Mononuclear cell (primary cell): ENCODE measurements at places on chromosomes 1 and 21. TPM values are rescaled to one million over a fixed set of nuclear protein-coding genes. Genes with fewer than 3 reads are reported as not detected.

MROH9 gene
- total RNA-seq: under 0.01 TPM

LCE3D gene
- total RNA-seq: not detected

SEMA4A gene
- 30.4 TPM for total RNA-seq

CELF3 gene
- total RNA-seq: not detected

B3GALT6 gene
- total RNA-seq: 5.9 TPM

TCHH gene
- not detected for total RNA-seq

FCMR gene
- 117 TPM for total RNA-seq

RGSL1 gene
- total RNA-seq: not detected

DPM3 gene
- total RNA-seq: 14.0 TPM

GABPA gene
- total RNA-seq: 40.2 TPM

KRTAP26-1 gene
- total RNA-seq: not detected

CFAP57 gene
- 0.10 TPM for total RNA-seq

LAMC1 gene
- 2.6 TPM for total RNA-seq

ALPL gene
- total RNA-seq: 0.21 TPM

ZNF436 gene
- total RNA-seq: 4.5 TPM

GPR61 gene
- 0.94 TPM for total RNA-seq

SASS6 gene
- total RNA-seq: 1.8 TPM

BARHL2 gene
- total RNA-seq: not detected

OR2L8 gene
- total RNA-seq: 0.31 TPM

PEF1 gene
- total RNA-seq: 34.2 TPM

DNAI4 gene
- total RNA-seq: 8.2 TPM

CSMD2 gene
- not detected for total RNA-seq

GJA4 gene
- total RNA-seq: 0.10 TPM

GLRX2 gene
- 2.3 TPM for total RNA-seq

GMEB1 gene
- total RNA-seq: 15.0 TPM

SLC2A5 gene
- total RNA-seq: 0.73 TPM

CRNN gene
- total RNA-seq: not detected

SAMSN1 gene
- total RNA-seq: 149 TPM

F13B gene
- not detected for total RNA-seq

THEM5 gene
- not detected for total RNA-seq

GLUL gene
- total RNA-seq: 417 TPM

HES3 gene
- total RNA-seq: not detected

SH2D5 gene
- total RNA-seq: not detected

TCP10L gene
- total RNA-seq: not detected

GOLPH3L gene
- 1.4 TPM for total RNA-seq

URB1 gene
- total RNA-seq: 3.5 TPM

SLAMF1 gene
- 30.0 TPM for total RNA-seq

OLFML2B gene
- total RNA-seq: 0.10 TPM

KRTAP19-3 gene
- total RNA-seq: not detected

GSTM5 gene
- not detected for total RNA-seq

HES2 gene
- not detected for total RNA-seq

HCRTR1 gene
- not detected for total RNA-seq

RPL22 gene
- total RNA-seq: 224 TPM

SLC44A5 gene
- total RNA-seq: 0.52 TPM
